ENCODE measurements at places on chromosomes 11 and 22.

GRCh38 chr11:83543706-83544439, 257.7 kb upstream of the CCDC90B start:
- no peak for DNase-seq

DNA sequence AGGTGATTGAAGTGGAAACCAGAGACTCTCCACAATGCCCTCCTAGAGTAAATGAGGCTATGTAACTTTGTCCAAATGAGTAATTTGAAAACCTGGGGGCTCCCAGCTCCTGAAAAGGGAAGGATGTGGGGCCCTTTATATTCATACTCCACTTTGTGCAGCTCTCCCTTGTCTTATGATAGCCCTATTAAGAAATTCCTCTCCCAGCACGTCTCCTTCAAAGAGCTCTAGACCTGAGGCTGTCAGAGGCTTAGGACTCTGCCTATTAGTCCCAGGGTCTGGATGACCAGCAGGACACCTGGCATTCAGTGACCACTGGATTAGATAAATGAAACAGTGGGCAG, 2.1 kb downstream of the SLC43A1 start:
- no peak for DNase-seq

- DNase-seq: no peak
These were observed 101.2 kb downstream of the CEP164 start for GRCh38 chr11:117428856-117429229.

- DNase-seq: no peak
These were observed 1.2 kb downstream of the CAPN5 start for GRCh38 chr11:77067861-77068443.

DNA sequence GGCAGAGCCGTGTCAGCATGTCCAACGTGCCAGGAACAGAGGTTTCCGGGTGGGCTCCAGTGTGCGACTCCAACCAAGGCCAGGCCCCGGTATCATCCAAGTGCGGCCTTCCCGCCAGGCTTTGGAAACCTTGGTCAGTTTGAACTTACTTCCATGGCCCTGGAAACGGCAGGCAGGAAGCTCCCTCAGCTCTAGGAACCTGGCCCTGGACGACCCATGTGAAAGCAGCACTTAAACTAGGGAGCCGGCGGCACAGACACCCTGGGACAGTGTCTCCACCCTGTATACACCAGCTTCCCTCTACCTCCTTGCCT, 65.2 kb downstream of the MYH9 start:
- DNase-seq: no peak

DNA sequence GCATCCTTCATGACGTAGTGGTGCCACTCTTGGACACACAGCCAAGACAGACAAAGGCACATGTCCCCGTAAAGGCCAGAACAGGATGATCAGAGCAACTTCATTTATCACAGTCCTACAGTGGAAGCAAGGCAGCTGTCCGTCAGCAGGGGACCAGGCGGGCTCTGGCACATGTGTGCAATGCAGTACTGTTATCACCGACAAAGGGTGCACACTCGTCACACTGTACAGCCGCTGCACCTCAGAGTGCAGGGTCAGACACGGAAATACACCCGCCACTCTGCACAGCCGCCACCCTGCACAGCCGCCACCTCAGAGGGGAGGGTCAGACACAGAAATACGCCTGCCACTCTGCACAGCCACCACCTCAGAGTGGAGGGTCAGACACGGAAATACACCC, 13.4 kb upstream of the IL17REL start:
- no peak for DNase-seq

DNA sequence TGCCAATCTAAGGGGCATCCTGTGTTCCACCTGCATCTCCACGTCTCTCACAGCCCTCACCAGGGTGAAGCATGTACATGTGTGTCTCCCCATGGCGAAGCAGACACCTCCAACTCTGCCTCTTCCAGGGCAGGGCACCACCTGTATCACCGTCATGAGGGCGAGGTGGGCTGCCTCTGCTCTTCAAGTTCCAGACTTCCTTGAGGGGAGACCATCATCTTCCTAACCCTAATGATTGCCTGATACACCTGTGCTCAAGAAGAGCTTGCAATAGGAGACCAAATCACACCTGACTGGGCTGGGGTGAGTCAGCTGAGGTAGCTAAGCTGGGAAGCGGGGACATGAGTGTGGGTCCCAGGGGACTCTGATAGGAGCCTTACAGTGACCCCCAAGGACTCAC, 43.7 kb downstream of the GAB4 start:
- DNase-seq: no peak

- DNase-seq: no peak
These were observed 10.6 kb downstream of the ENDOD1 start for GRCh38 chr11:95100191-95100648.

- DNase-seq: no peak
These were observed 60.7 kb upstream of the CREB3L1 start for GRCh38 chr11:46216765-46217089.

GRCh38 chr11:40280159-40281051, 1179.0 kb downstream of the LRRC4C start:
- no peak for DNase-seq

DNA sequence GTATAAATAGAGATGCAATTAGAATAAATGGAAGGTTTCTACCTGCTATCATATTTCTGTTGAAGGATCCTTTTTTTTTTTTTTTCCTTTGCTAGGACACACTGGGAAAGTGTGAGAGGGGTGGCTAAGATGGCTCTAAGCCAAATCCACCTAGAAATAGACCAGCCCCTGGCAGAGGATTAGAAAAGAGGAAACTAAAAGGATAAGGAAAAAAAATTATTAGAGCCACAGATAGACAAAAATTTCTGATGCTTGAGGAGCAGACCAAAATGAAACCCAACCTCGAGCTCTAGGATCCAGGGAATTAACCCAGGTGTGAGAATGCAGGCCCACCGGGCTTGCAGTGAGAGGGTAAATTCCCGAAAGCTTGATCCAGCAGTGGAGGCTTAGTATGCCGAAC, 262.3 kb downstream of the CADM1 start:
- no peak for DNase-seq

GRCh38 chr11:83033371-83033770, 38.3 kb downstream of the RAB30 start:
- no peak for DNase-seq

DNA sequence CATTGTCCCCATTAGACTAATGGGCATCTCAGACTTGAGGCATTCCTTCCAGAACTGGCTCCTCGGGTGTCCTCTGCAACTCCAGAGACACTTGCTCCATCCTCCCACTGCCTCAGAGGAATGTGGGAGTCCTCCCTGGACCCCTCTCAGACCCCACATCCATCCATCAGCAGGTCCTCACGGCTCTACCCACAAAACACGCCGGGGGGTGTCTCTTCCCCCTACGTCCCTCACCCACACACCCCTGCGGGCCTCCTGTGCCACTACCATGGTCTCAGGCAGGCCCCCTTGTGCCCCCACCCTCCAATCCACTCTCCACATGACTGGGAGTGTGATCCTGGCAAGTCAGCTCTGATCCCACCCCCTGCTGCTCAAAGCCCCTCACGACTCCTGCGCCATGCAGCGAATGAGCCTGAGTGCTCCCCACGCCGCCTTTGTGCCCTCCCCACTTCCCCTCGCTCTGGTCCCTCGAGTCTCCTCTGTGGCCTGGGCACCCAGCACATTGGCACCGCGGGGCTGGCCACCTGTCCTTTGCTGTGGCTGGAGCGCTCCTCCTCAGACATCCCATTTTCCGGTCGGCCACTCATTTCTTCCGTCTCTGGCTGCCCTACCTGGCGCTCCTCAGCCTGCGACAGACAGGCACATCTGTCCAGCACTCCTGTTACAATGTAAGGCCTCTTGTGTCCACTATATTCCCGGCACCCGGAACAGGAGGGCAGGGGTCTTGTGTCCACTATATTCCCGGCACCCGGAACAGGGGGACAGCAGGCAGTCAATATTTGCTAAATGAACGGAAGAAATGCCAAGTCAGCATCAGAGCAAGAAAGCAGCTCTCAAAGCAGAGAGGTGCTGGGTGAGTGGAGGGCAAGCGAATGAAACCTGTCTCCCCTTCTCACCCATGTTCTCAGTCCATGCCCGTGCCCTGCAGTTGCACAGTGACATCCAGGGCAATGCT, 14.2 kb upstream of the MOB2 start:
- no peak for DNase-seq

- DNase-seq: no peak
These were observed 411.1 kb downstream of the SHANK2 start for GRCh38 chr11:70841264-70841663.

DNA sequence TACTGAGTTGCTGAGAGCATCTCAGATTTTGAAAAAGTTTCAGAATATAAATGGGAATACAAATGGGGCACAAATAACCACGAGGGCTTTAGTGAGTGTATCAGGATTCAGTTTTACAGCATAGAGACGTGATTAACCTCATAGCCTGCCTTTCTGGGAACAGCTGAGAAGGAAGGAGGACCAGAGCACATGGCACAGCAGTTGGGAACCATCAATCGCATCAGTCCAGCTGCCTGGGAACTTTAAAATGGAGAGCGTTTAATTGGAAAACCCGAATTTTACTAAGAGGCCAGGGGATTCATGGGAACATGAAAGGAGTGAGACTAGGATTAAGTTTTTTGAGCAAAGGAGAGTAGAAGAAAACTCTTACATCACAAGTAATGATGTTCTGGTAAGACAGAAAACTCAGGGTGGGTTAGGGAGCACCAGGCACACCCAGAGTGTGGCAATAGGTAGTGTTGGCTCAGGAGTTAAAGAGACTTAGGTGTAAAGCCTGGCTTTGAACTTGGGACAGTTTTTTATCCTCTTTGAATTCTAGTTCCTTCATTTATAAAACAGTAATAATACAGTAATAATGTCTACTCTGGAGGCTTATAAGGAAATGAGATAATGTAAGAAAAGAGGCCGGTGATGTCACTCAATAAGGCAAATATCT, 40.2 kb downstream of the FZD4 start:
- DNase-seq: no peak

DNA sequence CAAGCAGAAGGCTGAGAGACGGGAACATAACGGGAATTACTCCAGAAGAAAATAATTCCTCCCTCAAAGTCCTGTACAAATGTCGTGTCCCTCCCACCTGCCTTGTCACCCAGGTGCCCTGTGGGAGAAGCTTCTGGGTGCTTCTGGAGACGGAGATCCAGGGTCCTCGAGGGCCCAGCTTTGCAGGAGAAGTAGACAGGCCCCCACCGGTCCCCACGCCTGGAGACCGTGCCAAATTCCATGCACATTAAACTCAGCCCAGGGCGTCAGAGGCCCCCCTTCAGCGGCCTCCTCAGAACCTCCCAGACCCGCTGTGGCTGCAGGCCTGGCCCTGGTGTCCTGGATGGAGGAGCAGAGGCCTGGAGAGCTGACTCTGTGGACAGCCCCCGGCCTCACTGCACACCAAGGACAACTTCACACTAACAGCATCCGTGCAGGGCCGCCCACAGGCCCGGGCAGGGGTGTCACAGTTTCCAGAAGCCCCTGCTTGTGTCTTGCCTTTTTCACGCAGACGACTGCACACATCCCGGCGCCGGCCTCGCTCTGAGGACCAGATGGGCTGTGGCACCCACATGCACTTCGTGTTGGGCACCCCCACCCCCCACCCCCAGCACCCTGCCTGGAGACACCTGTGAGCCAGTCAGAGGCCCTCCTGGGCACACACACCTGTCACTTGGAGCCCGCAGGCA, 734.3 kb downstream of the BRD1 start:
- DNase-seq: no peak

DNA sequence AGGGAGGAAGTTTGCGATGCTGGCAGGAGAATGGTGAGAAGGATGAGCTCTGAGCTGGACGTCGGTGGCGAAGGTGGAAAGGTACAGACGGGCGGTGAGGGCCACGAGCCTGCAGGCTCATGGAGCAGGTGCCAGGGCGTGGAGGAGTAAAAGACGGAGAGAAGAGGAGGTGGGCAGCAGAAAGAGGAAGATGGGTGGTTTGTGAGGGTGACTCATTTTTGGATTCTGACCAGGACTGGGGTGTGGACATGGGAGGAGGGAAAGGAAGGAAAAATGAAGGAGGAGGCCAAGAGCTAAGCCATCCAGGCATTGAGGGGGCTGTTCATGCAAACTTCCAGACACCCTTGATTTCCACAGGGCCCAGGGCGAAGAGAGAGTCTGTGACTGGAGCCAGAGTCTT, 3.5 kb downstream of the ZDHHC24 start:
- DNase-seq: no peak

DNA sequence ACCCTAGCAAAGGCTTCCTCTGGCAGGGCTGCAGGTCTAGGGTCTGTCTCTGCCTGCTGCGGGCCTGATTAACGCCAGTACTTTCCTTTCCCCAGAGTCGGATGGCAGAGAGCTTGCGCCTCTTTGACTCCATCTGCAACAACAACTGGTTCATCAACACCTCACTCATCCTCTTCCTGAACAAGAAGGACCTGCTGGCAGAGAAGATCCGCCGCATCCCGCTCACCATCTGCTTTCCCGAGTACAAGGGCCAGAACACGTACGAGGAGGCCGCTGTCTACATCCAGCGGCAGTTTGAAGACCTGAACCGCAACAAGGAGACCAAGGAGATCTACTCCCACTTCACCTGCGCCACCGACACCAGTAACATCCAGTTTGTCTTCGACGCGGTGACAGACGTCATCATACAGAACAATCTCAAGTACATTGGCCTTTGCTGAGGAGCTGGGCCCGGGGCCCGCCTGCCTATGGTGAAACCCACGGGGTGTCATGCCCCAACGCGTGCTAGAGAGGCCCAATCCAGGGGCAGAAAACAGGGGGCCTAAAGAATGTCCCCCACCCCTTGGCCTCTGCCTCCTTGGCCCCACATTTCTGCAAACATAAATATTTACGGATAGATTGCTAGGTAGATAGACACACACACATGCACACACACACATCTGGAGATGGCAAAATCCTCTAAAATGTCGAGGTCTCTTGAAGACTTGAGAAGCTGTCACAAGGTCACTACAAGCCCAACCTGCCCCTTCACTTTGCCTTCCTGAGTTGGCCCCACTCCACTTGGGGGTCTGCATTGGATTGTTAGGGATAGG, 18.6 kb downstream of the RSPH14 start:
- DNase-seq: no peak

- peak; percentile 71 for DNase-seq
These were observed 17.8 kb upstream of the FXYD2 start for GRCh38 chr11:117842131-117842941.

- no peak for DNase-seq
These were observed 26.1 kb downstream of the SNX19 start for GRCh38 chr11:130890039-130890745.

DNA sequence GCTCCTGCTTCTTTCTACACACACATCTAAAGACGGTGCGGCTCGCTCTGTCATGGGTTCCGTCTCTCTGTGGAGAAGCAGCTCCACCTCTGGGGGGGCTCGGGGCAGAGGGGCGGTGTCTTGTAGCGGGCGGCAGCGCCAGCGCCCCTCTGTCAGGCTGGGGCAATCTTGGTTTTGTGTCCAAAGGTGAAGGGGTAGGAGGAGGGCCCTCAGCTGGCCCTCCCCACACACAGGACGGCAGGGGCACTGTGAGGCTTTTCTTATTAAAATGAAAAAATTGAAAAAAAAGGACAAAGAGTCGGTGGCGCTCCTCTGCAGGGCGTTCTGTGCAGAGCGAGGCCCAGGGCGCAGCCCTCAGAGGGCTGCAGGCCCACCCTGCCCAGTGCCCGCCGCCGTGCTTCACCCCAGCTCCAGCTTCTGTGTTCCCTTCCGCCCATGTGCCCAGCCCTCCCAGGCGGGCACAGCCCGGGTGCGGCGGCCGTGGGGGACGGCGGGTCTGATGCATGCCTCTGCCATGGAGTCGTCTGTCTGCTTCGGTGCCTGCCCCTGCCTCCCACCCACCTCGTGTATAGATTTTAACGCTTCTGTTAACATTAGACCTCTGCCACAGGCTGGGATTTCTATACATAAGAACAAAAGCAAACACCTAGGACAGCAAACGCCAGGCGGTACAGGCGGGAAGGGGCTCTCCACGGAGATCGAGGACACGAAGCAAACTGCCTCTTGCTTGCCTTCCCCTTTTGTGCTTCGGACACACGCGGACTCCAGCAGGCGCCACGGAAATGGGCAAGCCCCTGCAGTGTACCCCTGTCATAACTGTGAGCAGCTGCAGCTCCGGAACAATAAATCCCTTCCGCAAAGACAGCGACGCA, 24.5 kb downstream of the MOB2 start:
- no peak for DNase-seq

Data from kidney tubule cell (primary cell).